ENCODE measurements at places on chromosomes 2 and 18. TPM values are rescaled to one million over a fixed set of nuclear protein-coding genes. Genes with fewer than 3 reads are reported as not detected.

- no peak for DNase-seq
Observed at GRCh38 chr2:215746887-215747615, 266.3 kb downstream of the MREG start.

DNA sequence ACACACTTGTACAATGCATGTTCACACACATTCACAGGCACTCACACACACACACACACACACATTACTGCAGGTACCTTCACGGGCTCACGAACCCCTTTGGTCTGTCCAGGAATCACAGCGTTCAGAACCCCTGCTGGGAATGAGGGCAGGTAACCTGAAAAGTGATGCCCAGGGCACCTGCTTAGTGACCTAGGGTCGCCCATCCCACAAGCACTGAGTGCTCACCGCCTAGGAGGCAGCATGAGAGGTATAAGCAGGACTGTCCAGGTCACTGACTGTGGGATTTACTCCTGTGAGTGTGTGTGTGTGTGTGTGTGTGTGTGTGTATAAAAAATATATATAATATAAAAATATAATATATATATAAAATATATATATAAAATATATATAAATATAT, 150.9 kb downstream of the GALR1 start:
- DNase-seq: no peak

- DNase-seq: no peak
Observed at GRCh38 chr2:175293195-175293594, 111.7 kb upstream of the ATP5MC3 start.

DNA sequence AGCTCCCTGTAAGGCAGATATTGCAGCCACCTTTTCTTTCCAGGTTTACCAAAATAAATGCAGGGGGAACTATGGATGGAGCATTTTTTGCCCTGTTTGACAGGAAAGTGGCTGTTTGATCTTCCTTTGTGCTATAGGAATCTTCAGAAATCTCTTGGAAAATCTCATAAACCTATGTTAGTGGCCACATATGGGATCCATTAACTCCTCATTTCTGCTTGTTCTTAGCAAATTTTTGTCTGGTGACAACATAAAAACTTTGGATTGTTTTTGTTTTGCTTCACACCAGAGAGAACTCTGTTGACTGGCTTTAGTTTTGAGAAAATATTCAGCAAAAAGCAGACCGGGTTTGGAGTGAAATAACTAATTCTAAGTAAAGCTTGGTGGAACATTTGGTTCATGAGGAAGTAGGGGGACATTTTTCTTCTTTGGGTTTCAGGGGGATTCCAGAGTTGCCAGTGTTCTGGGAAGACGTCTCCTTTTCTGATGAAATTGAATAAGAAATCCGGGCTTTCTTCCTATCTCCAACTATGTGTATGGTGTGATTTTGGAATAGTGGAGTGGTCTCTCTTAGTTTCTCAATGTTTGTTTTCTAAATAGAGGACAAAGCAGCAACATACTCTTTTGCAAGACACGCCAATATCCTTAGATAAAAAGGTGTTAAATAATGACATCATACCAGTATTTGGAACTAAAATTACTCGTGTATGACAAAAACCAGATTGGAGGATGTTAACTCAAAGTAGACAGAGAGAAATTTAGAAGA, 174.4 kb downstream of the ICOS start:
- DNase-seq: no peak

GLI2 gene
- 11.3 TPM for total RNA-seq
